ENCODE measurements at places on chromosomes 1 and 21.

GRCh38 chr1:108962681-108963051 lies 618 bp downstream of the CLCC1 start:
- peak; percentile 13 for DNase-seq

- no peak for DNase-seq
Observed at GRCh38 chr1:82388679-82389078, 587.9 kb downstream of the ADGRL2 start.

DNA sequence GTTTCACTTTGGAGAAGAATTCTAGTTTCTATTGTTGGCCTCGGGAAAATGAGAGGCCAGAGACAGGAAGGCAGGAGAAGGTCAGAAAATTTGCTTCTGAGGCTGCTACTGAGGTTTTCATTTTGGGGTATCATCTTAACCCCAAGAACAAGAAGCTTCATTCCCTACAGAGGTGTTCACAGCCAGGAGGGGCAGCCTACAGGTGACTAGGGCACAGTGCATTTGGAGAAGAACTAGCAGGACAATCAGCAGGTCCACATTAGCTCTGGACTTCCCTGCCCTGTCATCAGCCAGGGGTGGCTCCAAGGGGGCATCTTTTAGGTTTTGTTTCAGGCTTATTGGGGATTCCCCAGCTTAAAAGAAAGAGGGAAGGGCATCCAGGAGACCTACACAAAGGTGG lies 12.1 kb upstream of the ZNF496 start:
- no peak for DNase-seq

DNA sequence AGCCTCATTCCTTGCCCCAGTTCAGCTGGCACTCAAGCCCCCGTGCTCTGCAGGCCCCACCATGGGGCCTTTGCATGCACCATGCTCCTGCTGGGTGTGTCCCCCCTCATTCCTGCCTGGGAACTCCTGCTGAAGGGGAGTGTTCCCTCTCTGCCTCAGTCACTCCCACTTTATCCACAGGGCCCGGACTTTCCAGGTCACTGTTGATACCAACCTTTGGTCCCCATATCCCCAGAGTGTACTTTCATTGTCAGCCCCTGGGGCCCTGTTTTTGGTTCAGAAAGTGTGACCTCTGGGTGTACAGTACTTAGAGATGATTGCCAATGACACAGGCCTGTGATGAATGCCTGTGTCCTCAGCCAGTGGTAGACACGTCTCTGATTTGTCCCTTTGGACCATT lies 2.9 kb downstream of the TTC22 start:
- DNase-seq: no peak

DNA sequence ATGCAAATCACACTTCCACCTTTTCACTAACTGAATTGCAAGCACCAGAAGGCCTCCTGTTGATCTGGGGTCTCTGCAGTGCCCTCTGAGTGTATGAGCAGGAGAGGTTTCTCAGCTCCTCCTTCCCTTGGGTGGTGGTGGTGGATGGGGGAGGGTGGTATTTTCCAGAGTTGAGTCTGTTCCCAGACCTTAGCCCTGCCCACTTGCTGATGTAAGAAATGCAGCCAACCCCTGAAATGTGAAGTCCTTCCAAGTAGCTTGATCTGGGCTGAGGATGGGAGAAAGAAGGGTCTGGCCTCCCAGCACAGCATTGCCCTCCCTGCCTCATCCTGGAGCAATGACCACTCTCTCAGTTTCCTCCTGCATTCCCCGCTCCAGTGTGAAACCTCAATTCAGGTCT lies 6.3 kb upstream of the FOXD2 start:
- DNase-seq: no peak

DNA sequence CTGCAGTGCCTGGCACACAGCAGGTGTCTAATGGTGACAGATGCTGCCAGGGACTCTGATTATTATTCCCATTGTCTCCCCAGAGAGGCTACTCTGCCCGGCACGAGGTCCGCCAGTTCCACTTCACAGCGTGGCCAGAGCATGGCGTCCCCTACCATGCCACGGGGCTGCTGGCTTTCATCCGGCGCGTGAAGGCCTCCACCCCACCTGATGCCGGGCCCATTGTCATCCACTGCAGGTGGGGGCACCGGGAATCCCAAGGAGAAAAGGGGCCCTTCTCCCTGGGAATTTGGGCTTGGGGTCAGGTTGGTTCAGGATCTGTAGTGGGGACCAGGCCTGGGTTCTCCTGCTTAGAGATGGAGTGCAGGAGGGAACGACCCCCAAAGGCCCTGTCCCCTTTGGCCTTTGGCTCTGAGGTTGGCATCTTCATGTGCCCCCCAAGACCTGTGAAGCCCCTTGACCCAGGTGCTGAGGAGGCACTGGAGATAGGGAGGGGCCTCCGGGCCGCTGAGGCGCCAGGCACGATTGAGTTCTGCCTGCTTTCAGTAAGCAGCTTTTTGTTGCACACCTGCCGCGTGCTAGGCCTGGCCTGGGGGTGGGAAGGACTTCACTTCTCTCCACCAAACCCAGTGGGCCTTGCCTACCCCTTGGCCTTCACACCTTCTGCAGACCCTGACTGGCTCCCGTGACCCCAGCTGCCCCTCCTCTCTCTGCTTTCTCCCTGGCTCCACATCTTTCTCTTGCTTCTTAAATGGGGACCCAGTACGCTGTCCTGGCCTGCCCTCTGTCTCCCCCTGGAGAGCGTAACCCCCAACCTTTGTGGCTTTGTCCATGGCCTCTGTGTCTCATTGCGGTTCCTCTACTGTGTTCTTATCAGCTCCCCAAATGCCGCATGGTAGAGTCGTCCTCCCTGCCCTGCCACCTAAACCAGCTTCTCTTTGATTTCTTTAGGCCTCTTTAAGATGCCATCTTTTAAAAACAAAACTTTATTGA lies 76.4 kb downstream of the PTPRU start:
- DNase-seq: no peak

GRCh38 chr1:171753182-171753581 lies 11.3 kb upstream of the VAMP4 start:
- no peak for DNase-seq

- DNase-seq: no peak
Observed at GRCh38 chr1:240672132-240672811, 60.3 kb upstream of the GREM2 start.

- DNase-seq: no peak
Observed at GRCh38 chr1:19689856-19690255, 25.2 kb downstream of the HTR6 start.

DNA sequence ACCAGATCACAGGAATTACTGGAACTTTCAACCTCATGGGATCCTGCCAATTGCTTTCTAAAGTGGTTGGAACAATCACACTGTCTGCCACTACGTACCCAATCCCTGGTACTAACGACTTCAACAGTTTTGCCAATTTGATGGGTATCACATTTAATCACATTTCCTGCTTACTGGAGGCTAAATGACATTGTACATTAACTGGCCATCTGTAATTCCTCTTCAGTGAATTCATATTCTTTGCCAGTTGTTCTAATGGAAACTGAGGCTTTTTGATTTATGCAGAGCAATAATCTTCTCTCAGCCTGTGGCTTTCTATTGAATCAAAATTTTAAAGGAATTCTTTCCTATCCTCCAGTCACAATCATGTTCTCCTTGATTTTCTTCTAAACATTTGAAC lies 38.2 kb downstream of the LGALS8 start:
- DNase-seq: no peak

GRCh38 chr1:154413177-154413783 lies 8.1 kb downstream of the IL6R start:
- DNase-seq: no peak

- DNase-seq: no peak
Observed at GRCh38 chr1:2795926-2796325, 5.6 kb downstream of the TTC34 start.

DNA sequence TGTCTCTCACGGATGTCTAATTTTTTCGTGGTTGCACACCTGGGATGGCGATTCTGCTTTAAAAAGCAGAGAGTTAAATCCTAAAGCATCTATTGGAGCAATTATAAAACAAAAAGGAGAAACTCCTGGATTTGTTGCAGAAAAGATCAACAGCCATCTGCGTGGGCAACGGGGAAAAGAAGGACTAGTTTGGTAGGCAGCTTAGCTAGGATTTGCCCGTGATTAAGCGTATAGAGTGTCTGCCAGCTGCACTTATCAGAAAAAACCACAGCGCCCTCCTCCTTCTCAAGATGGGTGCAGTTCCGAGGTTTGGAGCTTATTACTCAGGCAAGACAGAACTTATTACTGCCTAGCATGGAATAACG lies 526 bp upstream of the SLC25A24 start:
- DNase-seq: peak; percentile 10

GRCh38 chr1:231642618-231643017 lies 16.0 kb downstream of the DISC1 start:
- DNase-seq: no peak

DNA sequence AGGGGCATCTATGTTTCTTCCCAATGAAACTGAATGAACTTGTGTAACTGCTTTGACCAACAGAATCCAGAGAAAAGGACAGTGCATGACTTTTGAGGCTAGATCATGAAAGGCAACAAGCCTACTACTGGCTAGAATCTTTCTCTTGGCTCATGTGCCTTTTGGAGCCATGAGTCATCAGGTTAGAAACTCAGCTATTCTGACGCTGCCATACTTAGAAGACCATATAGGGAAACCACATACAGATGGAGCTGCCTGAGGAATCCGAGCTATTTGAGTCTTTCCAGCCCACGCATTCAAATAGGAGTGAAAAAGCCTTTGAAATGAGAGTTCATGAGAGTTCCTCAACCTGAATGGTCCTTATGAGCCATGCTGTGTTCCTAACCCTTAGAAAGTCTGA lies 738.5 kb upstream of the CHRM3 start:
- DNase-seq: no peak

DNA sequence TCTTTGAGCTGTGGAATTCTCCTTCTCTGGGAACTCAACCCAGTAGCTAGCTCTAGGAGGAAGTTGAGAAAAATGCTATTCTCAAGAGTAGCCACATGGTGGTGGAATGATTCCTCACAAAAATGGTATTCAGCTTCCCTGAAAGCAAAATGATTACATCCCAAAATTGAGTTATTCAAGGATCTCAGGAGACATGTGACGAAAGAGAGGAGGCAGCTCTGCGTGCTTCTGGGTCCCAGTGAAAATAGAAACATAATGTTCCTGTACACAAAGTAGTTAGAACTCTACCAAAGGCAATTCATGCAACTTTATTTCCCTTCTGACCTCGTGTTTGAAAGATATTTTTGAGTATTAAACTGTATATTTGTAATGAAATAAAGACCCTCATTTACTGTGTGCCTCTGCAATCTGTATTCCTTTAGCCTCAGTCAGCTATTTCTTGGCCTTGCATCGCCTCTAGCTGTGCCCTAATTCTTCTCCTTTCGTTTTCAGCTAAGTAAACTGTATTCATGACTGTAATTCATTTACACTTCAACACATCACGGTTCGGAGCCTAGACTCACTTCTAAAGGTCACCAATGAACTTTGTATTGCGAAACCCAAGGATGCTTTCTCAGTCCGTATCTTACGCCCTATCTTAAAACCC lies 167.3 kb downstream of the FASLG start:
- DNase-seq: no peak

- peak; percentile 60 for DNase-seq
Observed at GRCh38 chr1:6601049-6601922, 1.4 kb downstream of the KLHL21 start.

- DNase-seq: no peak
Observed at GRCh38 chr1:200108659-200109058, 81.1 kb downstream of the NR5A2 start.

DNA sequence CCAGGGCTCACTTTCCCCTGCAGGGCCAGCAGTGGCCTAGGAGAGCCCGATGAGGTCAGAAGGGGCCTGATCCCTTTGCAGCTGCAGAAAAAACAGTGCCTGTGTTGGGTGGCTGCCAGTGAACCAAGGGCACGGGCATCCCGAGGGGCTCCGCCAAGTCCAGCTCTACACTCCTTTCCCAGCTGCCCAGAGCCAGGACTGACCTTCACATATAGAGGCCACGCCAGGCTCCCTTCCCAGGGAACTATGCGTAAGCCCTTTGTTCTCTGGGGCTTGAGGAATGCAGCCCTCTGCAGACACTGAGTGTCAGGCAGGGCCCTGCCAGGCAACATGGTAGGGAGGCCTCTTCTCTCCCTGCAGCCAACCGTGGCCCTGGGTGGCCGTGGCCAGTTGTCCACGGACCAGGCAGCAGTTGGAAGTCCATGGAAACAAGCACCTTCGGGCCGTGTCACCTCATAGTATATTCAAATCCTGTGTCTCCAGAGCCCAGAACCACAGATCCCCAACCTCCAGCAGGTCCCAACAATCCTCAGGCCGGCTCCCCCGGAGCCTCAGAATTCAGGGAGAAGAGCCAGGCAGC lies 194.0 kb downstream of the NPHP4 start:
- DNase-seq: no peak

DNA sequence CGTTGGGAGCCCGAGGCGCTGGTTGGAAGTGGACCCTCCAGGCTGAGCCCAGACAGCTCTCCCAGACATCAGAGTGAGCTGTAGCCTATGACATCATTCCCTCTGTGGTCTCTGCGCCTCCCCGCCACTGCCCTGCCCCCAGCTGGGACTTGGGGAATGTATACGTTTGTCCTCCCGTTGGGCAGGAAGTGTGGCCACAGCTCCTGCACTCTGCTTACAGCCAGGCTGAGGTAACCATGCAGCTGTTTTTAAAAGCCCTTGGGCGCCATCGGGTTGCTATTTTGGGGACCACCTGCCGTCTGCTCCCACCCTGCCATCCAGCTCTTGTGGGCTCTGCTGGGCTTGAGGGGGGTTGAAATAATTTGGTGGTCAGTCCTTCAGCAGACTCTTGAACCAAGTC lies 7.8 kb downstream of the VASH2 start:
- no peak for DNase-seq

GRCh38 chr1:117096951-117097408 lies 24.6 kb downstream of the TRIM45 start:
- no peak for DNase-seq

DNA sequence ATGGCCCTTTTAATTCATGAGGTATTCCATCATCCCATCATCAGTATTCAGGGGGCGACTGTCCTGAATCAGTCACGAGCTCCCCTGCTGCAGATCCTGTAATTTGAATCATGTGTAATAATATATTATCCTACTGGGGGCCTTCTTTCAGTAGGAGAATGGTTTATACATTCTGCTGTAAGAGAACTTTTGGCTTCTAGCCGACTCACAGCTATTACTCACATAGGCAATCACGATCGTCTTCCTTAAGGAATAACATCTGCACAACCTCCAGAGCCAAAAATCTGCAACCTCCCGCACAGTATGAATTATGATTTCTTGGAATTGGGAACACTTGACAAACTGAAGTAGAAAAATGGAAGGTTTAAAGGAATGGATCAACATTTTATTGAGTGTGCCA lies 343.0 kb downstream of the USP25 start:
- DNase-seq: no peak

DNA sequence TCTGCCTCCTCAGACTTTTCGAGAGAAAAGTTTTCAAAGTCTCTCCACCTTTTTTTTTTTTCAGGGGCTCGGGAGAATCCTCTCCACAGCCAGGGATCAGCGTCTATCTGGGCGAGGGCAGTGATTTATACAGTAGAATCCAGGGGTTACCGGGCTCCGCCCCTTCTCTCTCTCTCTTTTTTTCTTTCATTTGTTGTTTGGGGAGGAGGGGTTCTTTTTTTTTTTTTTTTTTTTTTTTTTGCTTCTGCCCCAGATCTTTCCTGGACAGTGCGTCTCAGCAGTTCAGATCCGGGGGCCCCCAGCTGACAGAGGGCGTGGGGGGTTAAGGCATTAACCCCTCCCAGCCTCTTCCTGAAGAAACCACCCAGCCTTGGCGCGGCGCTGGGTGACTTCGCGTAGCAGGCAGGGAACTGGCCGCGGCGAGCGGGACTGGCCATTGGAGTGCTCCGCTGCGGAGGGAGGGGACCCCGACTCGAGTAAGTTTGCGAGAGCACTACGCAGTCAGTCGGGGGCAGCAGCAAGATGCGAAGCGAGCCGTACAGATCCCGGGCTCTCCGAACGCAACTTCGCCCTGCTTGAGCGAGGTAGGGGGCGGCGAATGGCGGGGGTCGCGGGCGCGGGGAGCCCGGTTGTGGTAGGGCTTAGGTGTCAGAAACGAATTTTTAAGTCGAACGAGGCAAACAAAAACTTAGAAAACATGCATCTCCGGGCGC lies at the start of gene S1PR1:
TSS of gene S1PR1 (plus strand) at position 504 of the 713 bp plus-strand sequence. CDS start 1,966 bp downstream, outside the sequence.
- DNase-seq: peak; percentile 58

Measured in stimulated activated CD8-positive, alpha-beta memory T cell treated with anti-CD3 and anti-CD28 coated beads, Interleukin-2, amount 100 ng/mL, for 48 hours (primary cell).